ENCODE measurements at places on chromosomes 3 and 15.

DNA sequence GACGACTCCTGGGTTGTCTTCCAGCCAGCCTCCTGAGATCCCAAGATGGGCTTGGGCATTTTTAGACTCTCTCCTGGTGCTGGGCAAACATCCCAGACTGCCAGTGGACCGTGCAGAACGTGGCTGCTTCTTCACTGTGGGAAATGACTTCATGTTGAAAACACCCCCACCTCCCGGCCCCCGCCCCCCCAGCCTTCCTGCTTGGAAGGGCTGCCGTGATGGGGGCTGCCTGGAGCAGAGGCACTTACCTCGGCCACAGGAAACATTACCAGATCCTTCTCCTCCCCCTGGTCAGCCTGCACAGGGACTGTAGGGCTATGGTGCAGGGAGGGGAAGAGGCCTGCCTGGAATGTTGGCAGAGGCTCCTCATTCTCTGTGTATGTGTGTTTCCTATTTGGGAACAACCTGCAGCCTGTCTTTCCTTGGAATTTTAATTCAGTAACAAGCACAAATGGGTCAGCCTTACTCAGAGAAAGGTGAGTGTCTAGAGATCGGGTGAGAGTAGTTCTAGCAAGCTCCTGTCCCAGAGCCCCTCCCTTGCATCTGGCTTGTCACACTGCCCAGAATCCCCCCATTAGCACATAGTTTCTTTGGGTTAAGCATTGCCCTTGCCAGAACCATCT, 90.8 kb downstream of the ANP32A start:
- DNase-seq = no peak

- no peak for DNase-seq
Observed at GRCh38 chr3:51398595-51399310, 7.7 kb downstream of the RBM15B start.

- no peak for DNase-seq
Observed at GRCh38 chr15:74185710-74186348, 12.3 kb downstream of the ISLR start.

DNA sequence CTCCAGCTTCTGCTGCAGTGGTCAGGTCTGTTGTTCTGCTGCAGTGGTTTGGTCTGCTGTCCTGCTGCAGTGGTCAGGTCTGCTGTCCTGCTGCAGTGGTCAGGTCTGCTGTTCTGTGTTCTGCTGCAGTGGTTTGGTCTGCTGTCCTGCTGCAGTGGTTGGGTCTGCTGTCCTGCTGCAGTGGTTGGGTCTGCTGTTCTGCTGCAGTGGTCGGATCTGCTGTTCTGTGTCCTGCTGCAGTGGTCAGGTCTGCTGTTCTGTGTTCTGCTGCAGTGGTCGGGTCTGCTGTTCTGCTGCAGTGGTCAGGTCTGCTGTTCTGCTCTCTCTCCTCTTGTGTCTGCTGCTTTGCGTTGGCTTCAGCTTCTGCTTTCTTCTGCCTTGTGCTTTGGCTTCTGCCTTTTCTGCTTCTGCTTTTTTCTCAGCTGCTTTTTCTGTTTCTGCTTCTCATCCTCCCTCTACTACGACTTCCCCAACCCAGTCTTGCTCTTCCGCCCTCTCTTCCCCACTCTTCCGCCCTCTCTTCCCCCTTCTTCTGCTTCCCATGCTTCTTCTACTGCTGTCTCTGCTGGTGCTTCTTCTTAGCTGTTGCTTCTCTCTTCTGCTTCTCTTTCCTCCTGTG, 50.7 kb downstream of the FAM43A start:
- DNase-seq = no peak

- DNase-seq = peak; percentile 74
Observed at GRCh38 chr3:41581700-41582099, 380.2 kb downstream of the ULK4 start.

- no peak for DNase-seq
Observed at GRCh38 chr3:71191031-71191482, 392.5 kb downstream of the FOXP1 start.

DNA sequence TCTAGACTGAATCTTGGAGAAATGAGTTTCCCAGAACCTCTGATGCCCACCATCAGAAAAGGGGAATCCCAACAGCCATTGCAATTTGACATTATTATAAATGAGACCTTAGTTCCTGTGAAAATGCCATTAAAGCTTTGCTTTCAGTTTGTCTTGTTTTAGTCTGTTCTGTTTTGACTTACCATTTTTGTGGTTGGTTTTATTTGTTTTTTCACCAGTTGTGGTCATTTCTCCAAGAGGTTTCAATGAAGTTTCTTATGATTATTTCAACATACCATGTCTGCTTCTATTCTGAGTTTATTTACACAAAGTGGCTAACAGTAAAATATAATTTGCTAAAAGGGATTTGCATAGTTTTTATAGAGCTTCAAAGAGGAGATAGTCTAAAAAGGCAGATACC, 175.0 kb upstream of the MCTP2 start:
- peak; percentile 51 for DNase-seq

DNA sequence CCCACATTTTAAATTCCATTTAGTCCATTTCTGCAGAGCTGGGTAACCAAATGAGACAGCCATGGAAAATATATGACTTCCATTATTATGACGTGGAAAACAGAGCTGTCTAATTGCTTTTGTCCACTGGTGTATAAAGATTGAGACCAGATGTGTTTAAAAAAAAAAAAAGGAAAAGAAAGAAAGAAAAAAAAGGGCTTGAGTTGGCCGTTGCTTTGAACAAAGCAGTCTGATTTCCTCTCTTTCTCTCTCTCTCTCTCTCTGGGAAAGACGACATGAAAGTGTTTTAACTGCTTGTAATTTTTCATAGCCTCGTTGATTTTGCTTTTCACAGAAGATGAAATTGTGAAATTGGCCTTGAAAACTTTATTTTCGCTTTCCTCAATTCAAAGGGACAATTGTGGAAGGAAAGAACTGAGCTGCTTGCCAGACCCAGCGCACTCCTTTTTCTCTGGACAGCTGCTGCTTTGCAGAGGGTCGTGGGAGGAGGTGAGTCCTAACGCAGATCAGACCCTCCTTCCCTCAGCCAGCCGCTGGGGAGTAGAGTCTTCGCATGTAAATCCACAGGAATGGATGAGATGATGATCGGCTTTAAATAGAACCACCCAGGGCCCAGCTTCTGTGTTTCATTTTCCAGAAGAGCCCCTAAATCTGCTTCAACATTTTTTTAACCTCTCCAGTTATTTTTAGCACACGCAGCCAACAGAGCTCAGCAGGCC, 42.8 kb upstream of the UBE2E1 start:
- no peak for DNase-seq

GRCh38 chr3:4355401-4356219, 52.4 kb downstream of the SETMAR start:
- no peak for DNase-seq

GRCh38 chr15:63759752-63760151, 74.0 kb downstream of the HERC1 start:
- no peak for DNase-seq

DNA sequence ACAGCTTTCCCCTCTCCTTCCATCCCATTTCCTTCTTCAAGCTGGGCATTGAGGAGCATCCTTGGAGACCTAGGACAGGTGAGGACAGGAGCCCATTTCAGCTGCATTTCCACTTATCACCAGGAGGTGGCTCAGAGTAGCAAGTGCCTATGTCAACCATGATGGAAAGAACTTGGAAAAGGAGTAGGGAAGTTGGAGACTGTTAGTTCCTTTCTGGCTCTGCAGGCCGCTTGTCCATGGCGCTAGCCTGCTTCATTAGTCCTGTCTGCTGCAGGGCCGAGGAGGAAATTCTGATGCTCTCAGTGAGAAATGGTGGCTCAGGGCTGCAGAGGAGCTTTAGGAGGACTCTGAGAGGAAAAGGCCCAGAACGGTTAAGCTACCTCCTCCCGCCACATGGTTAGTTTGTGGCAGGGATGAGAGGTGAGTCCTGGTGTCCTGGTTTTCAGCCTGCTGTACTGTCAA, 7.0 kb upstream of the CD276 start:
- peak; percentile 48 for DNase-seq

DNA sequence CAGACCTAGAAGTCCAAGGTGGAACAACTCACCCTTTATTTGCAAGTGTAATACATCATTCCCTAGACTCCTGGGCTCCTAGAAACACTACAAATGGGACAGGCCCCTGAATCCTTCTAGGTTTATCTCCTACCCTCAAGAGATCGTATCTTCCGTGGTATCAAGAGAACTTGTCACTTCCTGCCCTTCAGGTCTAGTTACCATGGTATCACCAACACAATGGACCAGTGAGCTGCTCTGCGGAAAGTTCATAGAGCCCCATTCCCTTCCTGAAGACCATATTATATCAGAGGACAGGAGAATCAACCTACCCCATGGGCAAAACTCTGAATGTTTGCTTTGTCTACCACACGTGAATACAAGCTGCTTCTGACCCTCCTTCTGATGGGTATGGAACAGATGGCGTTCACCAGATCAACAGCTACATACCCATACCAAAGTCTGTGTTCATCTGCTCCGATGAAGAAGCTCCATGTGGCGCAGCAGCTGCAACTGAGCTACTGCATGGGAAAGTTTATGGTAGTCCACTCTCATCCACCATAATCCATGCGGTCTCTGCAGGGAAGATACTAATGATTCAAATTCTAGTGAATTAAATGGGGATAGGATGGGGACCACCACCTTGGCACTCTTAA, 84.6 kb upstream of the KLF13 start:
- no peak for DNase-seq

GRCh38 chr15:94145046-94145445, 86.3 kb upstream of the MCTP2 start:
- no peak for DNase-seq

GRCh38 chr3:45950686-45951600, 7.7 kb downstream of the CXCR6 start:
- no peak for DNase-seq

GRCh38 chr3:156291272-156292123, 171.1 kb downstream of the KCNAB1 start:
- DNase-seq = no peak

DNA sequence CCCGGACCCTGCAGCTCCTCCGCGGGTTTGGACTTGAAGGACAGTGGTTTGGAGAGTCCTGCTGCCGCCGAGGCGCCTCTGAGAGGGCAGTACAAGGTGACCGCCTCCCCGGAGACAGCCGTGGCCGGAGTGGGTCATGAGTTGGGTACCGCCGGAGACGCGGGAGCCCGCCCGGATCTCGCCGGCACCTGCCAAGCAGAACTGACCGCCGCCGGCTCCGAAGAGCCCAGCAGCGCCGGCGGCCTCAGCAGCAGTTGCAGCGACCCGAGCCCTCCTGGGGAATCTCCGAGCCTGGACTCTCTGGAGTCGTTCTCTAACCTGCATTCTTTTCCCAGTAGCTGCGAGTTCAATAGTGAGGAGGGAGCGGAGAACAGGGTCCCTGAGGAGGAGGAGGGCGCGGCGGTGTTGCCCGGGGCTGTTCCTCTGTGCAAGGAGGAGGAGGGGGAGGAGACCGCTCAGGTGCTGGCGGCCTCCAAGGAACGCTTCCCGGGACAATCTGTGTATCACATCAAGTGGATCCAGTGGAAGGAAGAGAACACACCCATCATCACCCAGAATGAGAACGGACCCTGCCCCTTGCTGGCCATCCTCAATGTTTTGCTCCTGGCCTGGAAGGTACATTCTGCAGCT, 634 bp downstream of the MINDY2 start:
- no peak for DNase-seq

DNA sequence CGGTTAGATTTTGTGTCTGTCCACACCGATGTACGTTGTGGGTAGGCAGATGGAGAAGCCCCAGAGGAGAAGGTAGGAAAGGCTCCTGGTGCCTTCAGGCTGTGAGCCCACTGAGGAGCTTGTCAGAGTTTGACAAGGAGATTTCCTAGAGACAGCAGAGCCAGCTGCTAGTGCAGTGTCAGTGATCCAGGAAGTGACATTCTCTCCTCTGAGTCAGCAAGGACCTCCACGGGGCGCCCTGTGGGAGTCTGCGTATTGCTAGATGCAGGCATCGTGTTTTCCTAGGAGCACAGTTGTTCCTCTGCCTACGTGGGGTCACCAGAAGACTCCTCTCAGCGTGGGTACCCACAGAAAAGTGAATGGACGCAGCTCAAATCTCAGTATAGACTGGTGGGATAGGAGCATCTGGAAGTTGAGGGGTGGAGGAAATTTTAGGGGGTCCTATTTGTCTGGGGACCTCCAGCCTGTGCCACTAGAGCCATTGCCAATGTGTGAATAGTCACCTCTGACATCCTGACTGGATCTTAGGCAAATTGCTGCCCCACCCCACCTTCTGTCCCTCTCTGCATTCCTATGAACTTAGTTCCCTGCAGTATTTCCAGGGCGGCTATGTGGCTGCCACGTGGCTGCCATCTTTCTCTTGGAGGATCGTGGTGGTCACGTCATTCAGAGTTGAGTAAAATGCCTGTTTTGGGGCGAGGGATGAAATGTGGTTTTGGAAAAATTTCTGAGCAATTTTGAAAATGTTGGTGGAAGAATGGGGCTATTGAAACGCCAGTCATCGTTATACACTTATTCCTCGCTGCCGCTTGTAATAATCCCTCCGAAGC, 84.8 kb upstream of the KLHL25 start:
- no peak for DNase-seq

GRCh38 chr3:84440291-84440690, 518.5 kb upstream of the CADM2 start:
- no peak for DNase-seq

DNA sequence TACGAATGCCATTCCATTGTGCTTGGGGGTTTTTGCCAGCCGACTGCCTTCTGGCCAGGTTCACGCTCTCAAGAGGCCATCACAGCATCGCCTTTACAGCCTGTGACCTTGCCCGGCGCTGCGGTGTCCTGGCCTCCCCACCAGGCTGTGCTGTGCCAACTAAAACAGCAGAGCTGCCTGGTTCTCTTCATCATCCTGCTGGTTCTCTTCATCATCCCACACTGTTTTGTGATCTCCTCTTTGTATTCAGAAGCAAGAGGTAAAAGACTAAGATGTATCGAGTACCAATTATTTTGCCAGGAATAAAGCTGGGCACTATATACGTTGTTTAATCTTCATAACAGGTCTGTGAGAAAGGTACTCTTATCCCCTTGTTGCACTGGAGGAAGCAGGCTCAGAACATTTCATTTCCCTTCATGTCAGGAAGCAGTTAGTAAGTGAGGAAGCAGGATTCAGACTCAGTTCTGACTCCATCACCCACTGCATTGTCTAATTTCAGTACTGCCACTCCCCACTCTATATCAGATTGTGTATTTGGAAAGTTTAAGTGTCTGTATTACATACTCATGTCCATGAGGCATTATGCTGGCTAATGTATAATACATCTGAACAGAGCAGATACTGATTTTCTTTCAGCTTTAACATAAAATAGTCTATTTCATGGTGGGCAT, 92.7 kb downstream of the LRRC28 start:
- DNase-seq = no peak

DNA sequence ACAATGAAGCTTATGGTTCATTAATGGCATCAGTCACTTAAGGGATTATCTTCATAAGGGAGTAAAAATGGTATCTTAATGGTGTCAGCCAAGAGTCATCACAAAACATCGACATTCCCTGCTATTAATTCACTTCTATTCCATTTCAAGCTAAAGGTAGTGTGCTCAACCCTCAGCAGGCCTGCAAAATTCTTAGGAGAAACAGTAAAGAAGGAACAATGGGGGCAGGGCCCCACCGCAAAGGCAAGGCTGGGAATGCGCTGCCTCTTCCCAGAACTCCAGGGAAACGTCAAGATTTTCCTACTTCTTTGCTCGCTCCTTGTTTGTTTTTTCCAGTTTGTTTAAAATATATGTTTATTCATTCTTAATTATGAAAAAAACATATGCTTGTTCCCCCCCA, 187.3 kb upstream of the TSC22D2 start:
- no peak for DNase-seq

GRCh38 chr3:22632536-22632935, 570.6 kb upstream of the UBE2E2 start:
- no peak for DNase-seq

GRCh38 chr15:40307421-40308211, at the start of gene PLCB2:
Gene PLCB2 (minus strand): TSS chr15:40307935. CDS start chr15:40307672, 263 bp downstream.
- no peak for DNase-seq

- DNase-seq = no peak
Observed at GRCh38 chr3:48565591-48566400, 2.2 kb upstream of the UCN2 start.
